ENCODE measurements at places on chromosomes 7 and 10.

GRCh38 chr10:109957092-109957797 is 33.9 kb upstream of the XPNPEP1 start:
- no peak for DNase-seq

- no peak for DNase-seq
Measured at GRCh38 chr7:43491984-43492383, 90.9 kb upstream of the STK17A start.

DNA sequence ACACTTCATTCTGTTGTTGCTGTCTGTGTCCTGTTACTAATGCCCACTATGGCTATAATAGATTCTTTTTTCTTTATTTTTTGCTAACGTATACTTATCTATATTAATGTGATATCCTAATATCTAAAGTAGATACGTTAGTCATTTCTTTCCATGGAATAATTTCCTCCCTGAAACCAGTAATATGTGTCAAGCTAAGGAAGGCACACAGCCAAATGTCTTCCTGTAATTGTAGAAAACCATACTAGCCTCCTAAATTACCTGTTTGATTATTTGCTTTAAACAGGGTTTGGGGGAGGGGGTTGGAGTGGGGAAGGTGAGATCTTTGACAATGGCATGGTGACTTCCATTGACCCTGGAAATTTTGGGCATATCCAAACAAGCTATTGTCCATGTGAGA is 56.4 kb downstream of the THNSL1 start:
- DNase-seq: no peak

DNA sequence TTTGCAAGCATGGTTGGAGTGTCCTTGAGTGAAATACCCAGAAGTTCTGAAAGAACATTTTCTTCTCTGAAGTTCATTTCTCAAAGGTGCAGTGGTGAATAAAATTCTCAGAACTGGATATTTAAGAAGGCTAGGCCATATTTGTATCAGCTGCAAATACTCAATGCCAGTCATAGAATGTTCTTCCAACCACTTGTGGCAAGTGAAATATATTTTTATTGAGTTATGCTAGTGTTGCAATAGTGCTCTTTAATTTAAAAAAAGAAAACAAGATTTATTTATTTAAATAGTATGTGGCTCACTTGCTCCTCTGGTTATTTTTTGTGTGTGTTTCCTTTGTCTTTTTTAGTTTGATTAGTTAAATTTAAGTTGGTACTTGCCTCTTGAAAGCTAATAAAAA is 64.5 kb downstream of the PALS2 start:
- DNase-seq: no peak

DNA sequence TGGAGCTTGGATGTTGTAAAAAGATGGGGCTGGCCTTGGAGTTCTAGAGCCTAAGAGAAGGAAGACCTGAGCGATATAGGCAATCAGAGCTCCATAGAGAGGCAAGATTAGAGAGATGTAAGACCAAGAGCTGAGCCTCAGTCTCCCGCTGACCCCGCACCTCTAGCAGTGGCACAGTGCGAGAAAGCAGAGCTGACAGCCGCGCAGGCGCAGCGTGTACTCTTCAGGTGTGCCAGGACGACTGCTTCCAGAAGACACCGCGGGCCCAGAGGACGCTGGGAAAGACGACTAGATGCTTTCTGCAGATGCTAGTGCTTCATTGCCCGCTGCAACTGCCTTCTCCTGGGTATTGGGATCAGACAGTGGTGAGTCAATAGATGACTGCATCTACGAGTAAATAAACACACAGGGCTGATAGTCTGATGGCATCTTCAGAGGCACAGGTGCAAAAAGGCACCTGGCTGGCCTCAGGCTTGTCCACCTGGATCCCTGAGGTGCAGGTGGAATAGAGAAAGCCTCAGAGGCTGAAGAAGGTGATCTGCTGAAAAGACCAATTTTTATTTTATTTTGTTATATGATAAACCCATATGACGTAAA is 38.1 kb upstream of the CCDC6 start:
- DNase-seq: no peak

- no peak for DNase-seq
Measured at GRCh38 chr10:36182179-36182566, 540.1 kb upstream of the FZD8 start.

DNA sequence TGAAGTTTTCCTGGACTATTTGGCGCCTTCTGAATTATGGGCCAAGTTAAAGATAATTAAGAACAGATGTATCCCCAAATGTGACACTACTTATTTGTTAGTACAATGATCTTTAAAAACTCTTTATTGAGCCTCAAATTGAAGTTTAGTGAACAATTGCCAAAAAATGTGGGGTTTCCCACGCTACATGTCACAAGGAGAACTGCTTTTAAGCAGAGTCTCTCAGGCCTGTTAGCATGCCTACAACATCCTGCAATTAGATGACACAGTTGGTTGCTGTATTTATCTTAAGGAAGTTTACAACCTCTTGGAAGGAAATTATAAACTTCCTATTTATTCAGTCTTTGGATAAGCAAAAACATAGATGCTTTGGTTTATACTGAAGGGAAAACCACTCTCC is 733.0 kb downstream of the TNS3 start:
- DNase-seq: no peak

- no peak for DNase-seq
Measured at GRCh38 chr7:517774-518629, 1.6 kb downstream of the PDGFA start.

DNA sequence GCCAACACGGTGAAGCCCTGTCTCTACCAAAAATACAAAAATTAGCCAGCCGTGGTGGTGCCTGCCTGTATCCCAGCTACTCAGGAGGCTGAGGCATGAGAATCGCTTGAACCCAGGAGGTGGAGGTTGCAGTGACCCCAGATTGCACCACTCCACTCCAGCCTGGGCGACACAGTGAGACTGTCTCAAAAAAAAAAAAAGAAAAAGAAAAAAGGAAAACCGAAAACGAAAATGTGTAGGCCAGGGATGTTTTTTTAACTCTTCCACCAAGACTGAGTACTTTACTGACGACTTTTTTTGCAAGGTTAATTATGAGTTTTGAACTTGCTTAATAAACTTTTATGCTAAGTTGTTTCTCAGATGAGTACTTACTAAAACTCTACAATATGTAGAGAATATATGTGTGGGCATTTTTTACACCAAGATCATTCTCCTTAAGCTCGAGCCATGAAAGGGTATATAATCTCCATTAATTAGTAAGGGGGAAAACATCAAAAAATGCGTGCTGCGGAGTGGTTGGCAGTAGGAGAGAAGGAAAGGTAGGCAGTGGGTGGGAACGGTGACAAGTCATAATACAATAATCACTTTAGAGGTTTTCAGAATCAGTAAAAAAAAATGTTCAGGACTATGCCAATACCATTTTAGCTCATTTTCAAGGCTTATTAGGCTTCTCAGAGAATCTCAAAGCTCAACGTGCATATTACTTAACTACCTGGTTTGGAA is 8.6 kb upstream of the ADRB1 start:
- no peak for DNase-seq

DNA sequence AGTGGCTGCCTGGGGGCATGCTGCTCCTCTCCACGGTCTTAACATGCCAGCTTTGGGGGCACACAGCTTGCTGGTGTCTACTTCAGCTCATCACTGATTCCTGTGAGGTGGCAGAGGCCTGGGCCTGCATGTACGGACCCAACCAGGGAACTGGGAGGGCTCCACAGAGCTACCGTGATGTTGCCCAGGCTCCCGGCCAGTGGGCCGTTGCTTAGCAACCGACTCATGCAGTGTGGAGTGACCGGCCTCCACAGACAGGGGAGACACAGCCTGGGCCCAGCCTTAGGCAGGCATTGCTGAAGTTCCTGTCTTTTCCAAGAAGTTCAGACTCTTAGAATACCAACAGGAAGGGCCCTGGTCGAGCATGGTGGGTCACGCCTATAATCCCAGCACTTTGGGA is 25.8 kb upstream of the SH2B2 start:
- no peak for DNase-seq

GRCh38 chr10:68665841-68666240 is 55.2 kb upstream of the CCAR1 start:
- no peak for DNase-seq

Data from foreskin melanocyte (primary cell).